ENCODE measurements at places on chromosomes 16 and 17. TPM values are rescaled to one million over a fixed set of nuclear protein-coding genes. Genes with fewer than 3 reads are reported as not detected.

- no peaks in the 10 kb centered on the region for H3K36me3 ChIP-seq
- DNase-seq = no peak
Measured at GRCh38 chr17:9298135-9298534, 276.8 kb downstream of the NTN1 start.

DNA sequence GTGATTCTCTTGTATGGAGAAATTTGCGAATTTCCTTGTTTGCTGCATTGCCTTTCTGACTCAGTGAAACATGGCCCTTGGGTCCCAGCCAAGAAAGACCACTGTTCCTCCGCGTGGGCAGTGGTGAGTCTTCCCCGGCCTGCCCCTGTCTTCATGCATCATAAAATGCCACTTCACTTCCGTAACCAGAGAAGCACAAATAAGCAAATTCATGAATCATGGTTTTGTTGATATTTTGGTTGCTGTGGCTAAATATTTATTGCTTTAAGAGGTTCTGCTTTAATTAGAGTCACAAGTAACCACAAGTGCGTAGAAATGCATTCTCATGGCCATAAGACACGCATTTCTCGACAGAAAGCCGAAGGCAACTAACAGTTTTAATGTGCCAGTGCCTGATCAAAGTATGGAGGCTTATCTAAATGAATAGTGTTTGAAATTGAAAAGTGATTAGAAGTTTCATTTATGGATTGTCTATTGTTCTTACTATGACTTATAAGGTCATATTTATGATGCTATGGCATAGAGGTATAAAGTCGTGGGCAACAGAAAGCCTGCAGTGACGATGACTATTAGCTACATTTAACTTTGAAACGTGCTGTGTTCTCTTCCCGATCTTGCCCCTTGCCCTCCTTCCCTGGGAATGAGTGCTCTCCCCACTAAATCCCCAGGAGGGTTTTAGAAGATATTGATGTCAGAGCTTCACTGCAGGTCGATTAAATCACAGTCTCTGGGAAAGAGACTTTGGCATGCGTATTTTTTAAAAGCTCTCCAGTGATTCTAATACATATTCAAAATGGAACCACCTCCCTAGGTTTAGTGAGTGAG, 76.0 kb downstream of the WIPI1 start:
- no peak overlapping the region for H3K27ac ChIP-seq
- H3K27me3 ChIP-seq = no peaks in the 10 kb centered on the region
- peaks cover 27% of the 10 kb centered on the region for H3K4me1 ChIP-seq

DNA sequence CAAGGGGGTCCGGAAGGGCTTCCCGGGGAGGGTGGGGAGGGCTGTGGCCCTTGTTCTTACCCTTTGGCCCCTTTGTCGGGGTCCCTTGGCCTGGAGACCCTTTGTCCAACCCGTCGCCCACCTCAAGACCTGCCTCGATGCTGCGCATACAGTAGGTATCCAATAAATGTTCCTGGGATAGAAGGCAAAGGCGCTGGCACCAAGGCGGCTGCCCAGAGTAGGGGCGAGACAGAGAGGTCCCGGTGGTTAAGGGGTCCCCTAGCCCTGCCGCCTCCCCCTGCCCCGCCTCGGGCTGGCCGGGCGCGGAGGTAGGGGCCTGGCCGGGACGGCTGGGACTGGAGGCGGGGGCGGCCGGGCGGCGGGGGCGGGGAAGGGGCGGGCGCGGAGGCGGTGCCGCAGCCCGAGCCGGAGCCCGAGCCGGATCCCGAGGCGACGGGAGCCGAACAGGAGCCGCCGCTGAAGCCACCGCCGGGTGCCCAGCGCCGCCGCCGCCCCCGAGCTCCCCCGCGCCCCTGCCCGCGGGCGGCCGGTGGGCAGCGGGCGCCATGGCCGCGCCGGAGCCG, at the start of gene NHERF2:
NHERF2 (plus strand) TSS at position 442 of the 563 bp plus-strand sequence; CDS start at position 546, 104 bp downstream.
- no peak for DNase-seq
- H3K4me1 ChIP-seq = peaks cover 12% of the 10 kb centered on the region
- no peaks in the 10 kb centered on the region for H3K36me3 ChIP-seq

The SMIM36 gene
- not detected for total RNA-seq

GRCh38 chr17:60573236-60574051, 26.5 kb upstream of the PPM1D start:
- no peaks in the 10 kb centered on the region for H3K27me3 ChIP-seq
- no peak for DNase-seq
- H3K27ac ChIP-seq = no peak overlapping the region
- H3K4me1 ChIP-seq = no peaks in the 10 kb centered on the region
- no peak overlapping the region for H3K4me3 ChIP-seq

The ZFP90 gene
- total RNA-seq = 17.9 TPM

DNA sequence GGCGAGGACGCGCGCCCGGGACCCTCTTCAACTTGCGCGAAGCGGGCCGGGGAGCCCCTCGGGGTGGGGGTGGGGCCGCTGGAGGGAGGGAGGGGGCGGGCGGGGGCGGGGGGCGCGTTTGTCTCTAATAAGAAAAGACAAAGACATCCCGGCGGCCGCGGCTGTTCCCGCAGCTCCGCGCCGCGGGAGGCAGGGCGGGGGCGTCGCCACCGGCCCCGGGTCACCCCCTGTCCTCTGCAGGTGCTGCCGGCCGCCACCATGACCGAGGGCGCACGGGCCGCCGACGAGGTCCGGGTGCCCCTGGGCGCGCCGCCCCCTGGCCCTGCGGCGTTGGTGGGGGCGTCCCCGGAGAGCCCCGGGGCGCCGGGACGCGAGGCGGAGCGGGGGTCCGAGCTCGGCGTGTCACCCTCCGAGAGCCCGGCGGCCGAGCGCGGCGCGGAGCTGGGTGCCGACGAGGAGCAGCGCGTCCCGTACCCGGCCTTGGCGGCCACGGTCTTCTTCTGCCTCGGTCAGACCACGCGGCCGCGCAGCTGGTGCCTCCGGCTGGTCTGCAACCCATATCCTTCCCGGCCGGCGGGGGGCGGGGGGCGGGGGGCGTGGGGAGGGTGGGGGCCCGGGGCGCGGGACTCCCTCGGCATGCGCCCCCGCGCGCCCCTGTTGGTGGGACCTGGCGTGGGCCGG, 714 bp downstream of the CACNA1H start:
- H3K27me3 ChIP-seq = peaks cover 79% of the 10 kb centered on the region
- no peaks in the 10 kb centered on the region for H3K4me1 ChIP-seq
- DNase-seq = no peak

- no peaks in the 10 kb centered on the region for H3K27me3 ChIP-seq
- DNase-seq = peak; percentile 42
- no peaks in the 10 kb centered on the region for H3K36me3 ChIP-seq
- H3K27ac ChIP-seq = peak overlapping the region; percentile 46
Measured at GRCh38 chr17:77235370-77235941, 94.7 kb downstream of the SEC14L1 start.

The CCL5 gene
- 26.7 TPM for total RNA-seq

GRCh38 chr17:2954898-2955445, 108.4 kb downstream of the OR1D5 start:
- H3K27me3 ChIP-seq = no peaks in the 10 kb centered on the region
- H3K4me3 ChIP-seq = no peak overlapping the region
- no peaks in the 10 kb centered on the region for H3K36me3 ChIP-seq
- no peak overlapping the region for H3K27ac ChIP-seq
- no peaks in the 10 kb centered on the region for H3K4me1 ChIP-seq
- no peak for DNase-seq

- H3K4me1 ChIP-seq = no peaks in the 10 kb centered on the region
- H3K36me3 ChIP-seq = no peaks in the 10 kb centered on the region
- H3K27ac ChIP-seq = no peak overlapping the region
- H3K4me3 ChIP-seq = no peak overlapping the region
Measured at GRCh38 chr16:62642677-62643076, 606.4 kb upstream of the CDH8 start.

DNA sequence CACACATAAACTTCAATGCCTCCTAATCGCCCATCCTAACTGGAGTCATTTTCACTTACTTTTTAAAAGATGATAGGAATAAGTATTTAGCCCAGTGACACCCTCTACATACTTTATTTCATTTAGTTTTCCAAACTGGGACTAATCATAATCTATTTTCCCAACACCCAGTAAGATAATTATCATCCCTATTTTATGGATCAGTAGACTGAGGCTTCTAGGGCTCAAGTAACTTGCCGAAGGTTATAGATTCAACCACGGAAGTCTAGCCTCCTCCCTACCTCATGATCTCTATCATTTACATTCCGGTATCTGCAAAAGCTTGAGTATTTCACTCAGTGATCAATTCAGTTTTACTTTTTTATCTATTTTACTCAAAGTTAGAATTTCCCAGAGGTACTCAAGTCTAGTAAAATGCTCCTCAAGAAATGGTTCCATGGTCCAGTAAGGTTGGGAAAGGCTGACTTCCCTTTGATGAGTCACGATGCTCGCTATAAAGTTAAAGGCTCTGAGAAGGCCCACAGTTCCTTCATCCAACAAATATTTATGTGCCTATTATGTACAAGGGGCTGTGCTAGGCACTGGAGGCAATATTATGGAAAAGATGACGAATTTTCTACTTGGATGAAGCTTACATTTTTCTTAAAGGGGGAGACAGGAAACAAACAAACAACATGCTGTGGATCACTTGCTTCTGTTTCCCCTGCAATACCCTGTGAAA, 75.1 kb downstream of the TOX3 start:
- no peak overlapping the region for H3K4me3 ChIP-seq
- H3K27ac ChIP-seq = no peak overlapping the region
- no peak for DNase-seq
- no peaks in the 10 kb centered on the region for H3K36me3 ChIP-seq
- H3K27me3 ChIP-seq = no peaks in the 10 kb centered on the region

GRCh38 chr16:18969855-18970240, 13.9 kb upstream of the TMC7 start:
- DNase-seq = no peak
- no peak overlapping the region for H3K27ac ChIP-seq
- no peak overlapping the region for H3K4me3 ChIP-seq
- no peaks in the 10 kb centered on the region for H3K36me3 ChIP-seq
- no peaks in the 10 kb centered on the region for H3K27me3 ChIP-seq
- H3K4me1 ChIP-seq = no peaks in the 10 kb centered on the region

GRCh38 chr17:61393904-61394629, 5.6 kb upstream of the TBX2 start:
- H3K4me1 ChIP-seq = peaks cover 14% of the 10 kb centered on the region
- H3K27me3 ChIP-seq = peaks cover 49% of the 10 kb centered on the region
- no peak overlapping the region for H3K27ac ChIP-seq
- DNase-seq = no peak

The KRT20 gene
- 0.85 TPM for total RNA-seq

DNA sequence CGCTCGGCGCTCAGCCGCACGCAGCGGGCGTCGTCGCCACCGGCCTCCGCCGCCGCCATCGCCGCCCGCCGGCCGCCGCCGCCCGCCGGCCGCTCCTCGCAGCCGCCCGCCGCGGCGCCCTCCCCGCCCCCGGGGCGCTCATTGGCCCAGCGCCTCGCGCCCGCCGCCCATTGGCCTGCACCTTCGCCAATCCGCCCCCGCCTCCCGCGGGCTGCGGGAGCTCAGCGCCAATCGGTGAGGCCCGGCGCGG, at the start of gene PGP:
PGP (minus strand) TSS at position 122 of the 250 bp plus-strand sequence; CDS start at position 59, 63 bp downstream.
- no peak for DNase-seq
- peaks cover 11% of the 10 kb centered on the region for H3K36me3 ChIP-seq
- H3K27ac ChIP-seq = peak within 1 kb of the TSS; percentile 75
- peaks cover 19% of the 10 kb centered on the region for H3K4me1 ChIP-seq

GRCh38 chr17:28702026-28702751, 9.5 kb downstream of the PROCA1 start:
- no peak overlapping the region for H3K27ac ChIP-seq
- no peaks in the 10 kb centered on the region for H3K27me3 ChIP-seq
- no peaks in the 10 kb centered on the region for H3K4me1 ChIP-seq
- no peak overlapping the region for H3K4me3 ChIP-seq
- H3K36me3 ChIP-seq = peaks cover 83% of the 10 kb centered on the region

- peaks cover 2% of the 10 kb centered on the region for H3K4me1 ChIP-seq
- peak overlapping the region; percentile 90 for H3K27ac ChIP-seq
- H3K27me3 ChIP-seq = no peaks in the 10 kb centered on the region
- H3K36me3 ChIP-seq = peaks cover 14% of the 10 kb centered on the region
- peak overlapping the region; percentile 45 for H3K4me3 ChIP-seq
- DNase-seq = peak; percentile 81
Measured at GRCh38 chr17:59837308-59838051, 55.3 kb downstream of the TUBD1 start.

- H3K27ac ChIP-seq = no peak overlapping the region
- H3K27me3 ChIP-seq = no peaks in the 10 kb centered on the region
- peaks cover 85% of the 10 kb centered on the region for H3K4me1 ChIP-seq
- no peak overlapping the region for H3K4me3 ChIP-seq
- DNase-seq = no peak
Measured at GRCh38 chr16:88983771-88984687, 7.0 kb upstream of the CBFA2T3 start.

GRCh38 chr16:55030944-55031343, 100.3 kb downstream of the IRX5 start:
- no peaks in the 10 kb centered on the region for H3K36me3 ChIP-seq
- H3K4me1 ChIP-seq = no peaks in the 10 kb centered on the region
- no peak overlapping the region for H3K27ac ChIP-seq
- H3K27me3 ChIP-seq = no peaks in the 10 kb centered on the region
- no peak for DNase-seq
- no peak overlapping the region for H3K4me3 ChIP-seq

The CDRT15L2 gene
- total RNA-seq = not detected

- H3K4me1 ChIP-seq = no peaks in the 10 kb centered on the region
- no peak for DNase-seq
- no peak overlapping the region for H3K27ac ChIP-seq
Measured at GRCh38 chr16:79998143-79998542, 397.6 kb upstream of the MAF start.

DNA sequence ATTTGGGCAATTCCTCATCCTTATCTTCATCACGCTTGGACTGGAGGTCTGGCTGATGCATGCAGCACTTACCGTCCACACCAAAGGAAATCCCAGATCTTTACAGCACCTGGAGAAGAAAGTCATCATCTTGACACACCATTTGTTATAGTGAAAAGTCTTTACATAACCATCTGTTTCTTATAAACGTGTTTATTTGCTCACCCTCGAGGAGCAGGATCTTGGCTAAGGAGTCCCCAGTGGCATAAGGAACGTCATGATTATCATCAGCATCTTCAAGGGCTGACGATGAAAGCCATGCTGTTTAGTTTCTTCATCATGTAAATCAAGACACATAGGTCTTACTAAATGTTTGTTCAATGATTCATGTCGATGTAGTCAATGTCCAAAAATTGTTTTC, 248.8 kb upstream of the ELAC2 start:
- H3K36me3 ChIP-seq = no peaks in the 10 kb centered on the region
- H3K27ac ChIP-seq = no peak overlapping the region
- H3K4me3 ChIP-seq = no peak overlapping the region
- no peaks in the 10 kb centered on the region for H3K27me3 ChIP-seq

DNA sequence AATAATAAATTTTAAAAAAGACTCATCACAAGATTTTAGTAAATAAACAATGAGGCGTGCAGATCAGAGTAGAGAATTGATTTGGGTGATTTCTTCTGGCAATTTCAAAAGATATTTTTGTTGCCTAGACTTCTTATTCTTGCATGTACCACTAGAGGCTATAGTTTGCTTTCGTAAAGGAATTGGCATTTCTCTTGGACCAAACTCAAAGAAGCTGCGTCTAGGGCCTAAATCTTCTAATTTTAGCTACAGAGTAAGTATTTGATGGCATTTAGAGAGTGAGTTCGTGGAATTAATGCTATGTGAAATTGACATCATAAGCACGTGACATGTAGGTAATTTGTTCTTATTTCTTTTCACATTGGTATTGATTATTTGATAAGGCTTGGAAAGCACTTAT, 24.4 kb upstream of the ABCC11 start:
- no peak overlapping the region for H3K27ac ChIP-seq
- DNase-seq = no peak
- H3K4me3 ChIP-seq = no peak overlapping the region
- H3K36me3 ChIP-seq = peaks cover 26% of the 10 kb centered on the region
- H3K27me3 ChIP-seq = no peaks in the 10 kb centered on the region

Data from thymus (tissue), 14 donors.